ENCODE measurements at places on chromosomes 12 and 14. TPM values are rescaled to one million over a fixed set of nuclear protein-coding genes. Genes with fewer than 3 reads are reported as not detected.

Gene SDR9C7
- 0.26 TPM for total RNA-seq

Gene STAC3
- 4.8 TPM for total RNA-seq

Gene NUAK1
- 8.1 TPM for total RNA-seq

Gene LRP1
- total RNA-seq: 96.4 TPM

Gene ZNF891
- total RNA-seq: 4.2 TPM

Gene ENDOU
- 3.7 TPM for total RNA-seq

Gene KRT81
- 0.31 TPM for total RNA-seq

Gene EMP1
- total RNA-seq: 340 TPM

Gene CLEC6A
- total RNA-seq: not detected

Gene KRT78
- 29.1 TPM for total RNA-seq

Gene LMNTD1
- total RNA-seq: 1.5 TPM

- H3K36me3 ChIP-seq: peaks cover 12% of the 10 kb centered on the region
- H3K27ac ChIP-seq: peak overlapping the region; percentile 98
- peak overlapping the region; percentile 100 for H3K4me3 ChIP-seq
- H3K4me1 ChIP-seq: peaks cover 21% of the 10 kb centered on the region
- H3K27me3 ChIP-seq: peaks cover 12% of the 10 kb centered on the region
These were observed 406 bp downstream of the TMEM263 start for GRCh38 chr12:106956048-106956578.

DNA sequence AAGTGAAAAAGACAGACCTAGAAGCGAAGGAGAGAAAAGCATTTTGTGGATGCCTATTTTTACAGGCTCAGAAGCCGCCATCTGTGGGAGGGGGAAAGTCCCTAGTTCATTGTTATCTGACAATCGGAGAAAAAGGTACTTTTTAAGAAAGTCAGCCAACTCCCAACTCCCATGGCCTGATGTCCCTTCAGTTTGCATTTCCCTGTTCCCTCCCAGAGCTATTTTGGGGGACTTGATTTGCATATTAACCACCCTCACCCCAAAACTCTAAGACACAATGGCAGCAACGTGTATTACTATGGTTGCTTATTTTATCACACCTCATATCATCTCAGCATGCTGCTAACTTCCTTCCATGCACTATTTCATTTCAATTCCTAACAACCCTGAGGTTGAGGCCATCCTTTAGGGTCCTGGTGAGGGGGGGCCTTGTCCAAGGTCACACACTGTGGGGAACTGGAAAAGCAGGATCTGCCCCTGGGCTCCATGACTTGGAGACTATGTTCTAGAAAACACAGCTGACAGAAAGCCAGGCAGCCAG lies 18.7 kb downstream of the HVCN1 start:
- H3K36me3 ChIP-seq: no peaks in the 10 kb centered on the region
- H3K4me3 ChIP-seq: no peak overlapping the region
- H3K27me3 ChIP-seq: no peaks in the 10 kb centered on the region
- H3K27ac ChIP-seq: no peak overlapping the region

- no peak for DNase-seq
- H3K4me1 ChIP-seq: no peaks in the 10 kb centered on the region
- H3K36me3 ChIP-seq: no peaks in the 10 kb centered on the region
- peaks cover 12% of the 10 kb centered on the region for H3K27me3 ChIP-seq
These were observed 23.7 kb downstream of the GYS2 start for GRCh38 chr12:21580748-21581516.

DNA sequence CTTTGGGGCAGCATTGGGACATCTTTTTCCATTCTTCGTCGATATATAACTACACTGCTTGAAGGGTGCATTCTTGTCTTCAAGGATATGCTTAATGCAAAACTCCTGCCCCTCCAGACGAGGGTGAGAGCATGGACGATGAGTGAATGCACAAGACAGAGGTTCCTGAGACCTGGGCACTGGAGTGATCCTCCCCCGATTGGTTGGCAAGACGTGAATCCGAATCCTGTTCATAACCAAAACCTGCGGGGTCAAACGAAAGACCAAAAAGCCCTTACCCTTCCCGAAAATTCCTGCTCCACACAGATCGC lies 684 bp downstream of the KANSL2 start:
- no peak for DNase-seq
- peak overlapping the region; percentile 99 for H3K4me3 ChIP-seq
- peak overlapping the region; percentile 94 for H3K27ac ChIP-seq
- H3K27me3 ChIP-seq: no peaks in the 10 kb centered on the region
- H3K4me1 ChIP-seq: peaks cover 26% of the 10 kb centered on the region

- no peak overlapping the region for H3K27ac ChIP-seq
- H3K36me3 ChIP-seq: no peaks in the 10 kb centered on the region
- no peaks in the 10 kb centered on the region for H3K4me1 ChIP-seq
These were observed 89.8 kb downstream of the GRIP1 start for GRCh38 chr12:66589095-66589494.

DNA sequence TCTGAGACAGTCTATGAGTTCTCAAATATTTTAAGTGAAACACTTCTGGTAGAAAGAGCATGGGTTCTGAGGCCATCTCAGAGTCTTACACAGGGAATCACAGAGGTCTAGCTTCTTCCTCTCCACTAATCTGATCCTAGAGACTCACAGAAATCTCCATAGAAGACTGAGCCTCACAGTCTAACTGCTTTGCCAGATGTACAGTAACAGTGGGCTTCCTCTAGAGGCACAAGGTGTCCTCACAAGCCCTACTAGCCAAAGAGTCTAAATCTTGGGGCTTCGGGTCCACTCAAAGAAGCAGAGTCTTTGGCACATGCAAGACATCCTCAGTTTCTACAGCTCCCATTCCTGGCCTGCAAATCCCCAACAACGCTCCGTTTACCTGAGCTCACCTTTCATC lies 14.1 kb downstream of the OR6J1 start:
- H3K4me1 ChIP-seq: no peaks in the 10 kb centered on the region
- H3K27me3 ChIP-seq: no peaks in the 10 kb centered on the region
- no peak for DNase-seq
- no peaks in the 10 kb centered on the region for H3K36me3 ChIP-seq

- no peak for DNase-seq
- H3K27me3 ChIP-seq: no peaks in the 10 kb centered on the region
- peaks cover 13% of the 10 kb centered on the region for H3K4me1 ChIP-seq
- H3K27ac ChIP-seq: no peak overlapping the region
- no peaks in the 10 kb centered on the region for H3K36me3 ChIP-seq
These were observed 47.2 kb downstream of the NPAS3 start for GRCh38 chr14:32985866-32986265.

DNA sequence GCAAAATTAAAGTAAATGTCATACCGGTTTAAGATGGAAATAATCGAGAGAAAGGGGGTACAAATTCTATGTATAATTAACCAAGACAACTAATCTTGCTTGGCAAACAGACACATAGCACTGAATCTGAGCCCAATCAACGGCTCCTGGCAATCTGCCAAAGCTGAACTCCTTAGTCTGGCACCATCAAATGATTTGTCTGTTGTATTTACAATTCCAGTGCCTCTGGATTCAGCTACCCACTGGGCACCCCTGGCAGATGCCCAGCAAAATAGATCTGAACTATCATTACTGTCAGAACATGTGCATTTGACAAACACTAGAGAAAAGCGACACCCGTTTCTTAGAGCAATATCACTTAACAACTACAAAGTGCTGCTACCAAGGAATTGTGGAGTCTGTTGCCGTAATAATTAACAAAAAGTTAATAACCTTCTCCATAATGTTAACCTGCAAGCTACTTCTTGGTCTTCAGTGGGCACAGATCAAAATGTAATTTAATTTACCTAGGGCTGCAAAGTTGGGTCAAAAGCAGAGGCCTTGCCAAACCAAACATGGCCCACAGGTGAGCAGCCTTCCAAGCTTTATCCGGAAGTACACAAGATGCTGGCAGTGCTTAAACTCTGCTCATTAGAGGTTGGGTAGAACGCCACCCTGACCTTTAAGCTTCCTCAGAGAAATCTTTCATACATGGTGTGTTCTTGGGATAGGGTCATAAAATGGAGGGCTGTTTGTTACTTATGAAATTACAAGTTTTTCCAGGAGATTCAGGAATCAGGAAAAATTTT lies 7.6 kb downstream of the EGLN3 start:
- H3K36me3 ChIP-seq: no peaks in the 10 kb centered on the region
- H3K4me3 ChIP-seq: no peak overlapping the region
- H3K27ac ChIP-seq: no peak overlapping the region
- no peak for DNase-seq
- H3K27me3 ChIP-seq: peaks cover 12% of the 10 kb centered on the region
- peaks cover 36% of the 10 kb centered on the region for H3K4me1 ChIP-seq

DNA sequence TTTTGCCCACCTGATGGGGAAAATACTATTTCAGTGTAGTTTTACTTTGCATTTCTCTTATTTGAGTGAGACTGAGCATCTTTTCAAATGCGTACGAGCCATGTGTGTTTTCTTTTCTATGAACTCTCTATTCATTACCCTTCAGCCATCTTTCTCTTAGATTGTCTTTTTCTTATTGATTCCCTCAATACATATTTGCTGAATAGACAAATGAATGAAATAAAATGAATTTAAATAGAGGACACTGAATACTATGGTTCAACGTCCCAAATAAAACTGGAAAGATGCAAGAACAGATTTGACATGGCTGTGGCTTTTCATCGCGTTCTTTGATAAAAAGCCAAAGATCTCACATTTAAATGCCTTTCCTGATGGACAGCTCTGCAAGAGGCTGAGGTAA lies 34.6 kb upstream of the RPH3A start:
- H3K36me3 ChIP-seq: no peaks in the 10 kb centered on the region
- peaks cover 40% of the 10 kb centered on the region for H3K27me3 ChIP-seq
- H3K4me3 ChIP-seq: no peak overlapping the region
- no peak for DNase-seq

GRCh38 chr12:123897221-123897620 lies 75.4 kb downstream of the CCDC92 start:
- no peaks in the 10 kb centered on the region for H3K36me3 ChIP-seq
- H3K4me3 ChIP-seq: no peak overlapping the region
- H3K27me3 ChIP-seq: peaks cover 5% of the 10 kb centered on the region

DNA sequence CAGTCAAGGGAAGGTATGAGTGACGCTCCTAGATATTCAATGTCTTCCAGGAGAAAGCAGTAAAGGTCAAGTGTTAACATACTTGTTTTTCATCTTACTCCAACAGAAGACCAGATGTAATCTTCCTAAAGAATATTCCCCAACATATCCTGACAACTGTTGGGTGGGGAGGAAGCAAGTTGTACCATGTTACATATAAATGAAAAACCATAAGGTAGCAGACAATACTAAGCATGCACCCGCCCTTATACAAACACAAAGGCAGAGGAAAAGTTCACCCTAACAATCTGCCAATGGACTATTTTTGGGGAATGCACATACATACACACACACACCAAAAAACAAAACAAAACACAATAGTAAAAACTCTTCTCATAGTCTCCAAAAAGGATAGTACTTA lies 90.2 kb upstream of the FERMT2 start:
- peaks cover 20% of the 10 kb centered on the region for H3K36me3 ChIP-seq
- H3K4me3 ChIP-seq: no peak overlapping the region
- H3K27ac ChIP-seq: no peak overlapping the region
- no peaks in the 10 kb centered on the region for H3K4me1 ChIP-seq
- no peaks in the 10 kb centered on the region for H3K27me3 ChIP-seq

GRCh38 chr14:61525293-61526011 lies 169.9 kb upstream of the HIF1A start:
- H3K27me3 ChIP-seq: no peaks in the 10 kb centered on the region
- H3K4me3 ChIP-seq: peak overlapping the region; percentile 31
- peaks cover 49% of the 10 kb centered on the region for H3K4me1 ChIP-seq
- peak overlapping the region; percentile 94 for H3K27ac ChIP-seq

DNA sequence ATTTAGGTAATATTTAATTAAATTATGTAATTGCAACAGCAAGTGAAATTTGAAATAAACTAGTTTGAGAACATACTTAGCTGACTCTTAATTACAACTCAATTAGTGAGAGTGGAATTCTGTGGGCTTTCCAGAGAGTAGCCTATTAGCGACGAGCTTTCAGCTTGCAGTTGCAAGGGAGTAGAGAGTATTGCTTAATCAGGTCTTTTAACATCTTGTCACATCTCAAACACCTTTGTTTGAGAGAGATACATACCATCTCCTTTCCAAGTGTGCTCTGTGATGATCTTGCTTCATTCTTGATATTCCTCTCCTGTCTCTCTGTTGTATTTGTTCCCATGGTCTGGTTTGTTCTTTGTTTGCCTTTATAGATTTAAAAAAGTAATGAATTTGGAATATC lies 7.7 kb downstream of the PPP4R4 start:
- H3K27ac ChIP-seq: no peak overlapping the region
- no peak overlapping the region for H3K4me3 ChIP-seq
- H3K4me1 ChIP-seq: no peaks in the 10 kb centered on the region
- H3K36me3 ChIP-seq: no peaks in the 10 kb centered on the region
- H3K27me3 ChIP-seq: peaks cover 50% of the 10 kb centered on the region

- H3K4me1 ChIP-seq: no peaks in the 10 kb centered on the region
- peaks cover 3% of the 10 kb centered on the region for H3K27me3 ChIP-seq
- no peak overlapping the region for H3K4me3 ChIP-seq
- H3K36me3 ChIP-seq: no peaks in the 10 kb centered on the region
- no peak for DNase-seq
- H3K27ac ChIP-seq: no peak overlapping the region
These were observed 168.1 kb upstream of the DAAM1 start for GRCh38 chr14:59020382-59020781.

DNA sequence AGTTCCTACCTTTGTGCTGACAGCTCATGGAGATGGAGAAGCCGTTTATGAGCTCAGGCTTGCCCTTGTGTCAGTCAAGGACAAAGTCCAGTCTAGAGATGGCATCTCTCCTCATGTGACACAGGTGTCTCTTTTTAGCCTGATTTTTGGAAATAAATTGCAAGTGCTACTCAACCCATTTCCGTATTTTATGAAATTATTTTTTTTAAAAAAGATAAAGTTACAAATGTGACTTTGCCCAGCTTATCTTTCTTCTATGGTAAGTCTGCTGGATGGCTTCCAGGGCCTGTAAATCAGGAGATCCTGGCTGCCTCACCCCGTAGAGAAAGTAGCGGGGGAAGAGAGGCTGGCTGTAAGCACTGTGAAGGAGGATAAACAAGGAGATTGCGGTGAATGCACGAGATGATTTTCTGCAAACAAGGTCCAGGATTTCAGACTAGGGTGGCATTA lies 169.7 kb downstream of the MYRFL start:
- H3K36me3 ChIP-seq: no peaks in the 10 kb centered on the region
- DNase-seq: no peak
- no peak overlapping the region for H3K4me3 ChIP-seq
- peaks cover 7% of the 10 kb centered on the region for H3K4me1 ChIP-seq

GRCh38 chr14:31223331-31223730 lies 15.7 kb upstream of the HECTD1 start:
- no peaks in the 10 kb centered on the region for H3K4me1 ChIP-seq
- H3K36me3 ChIP-seq: no peaks in the 10 kb centered on the region
- H3K4me3 ChIP-seq: no peak overlapping the region
- no peak for DNase-seq
- no peaks in the 10 kb centered on the region for H3K27me3 ChIP-seq

DNA sequence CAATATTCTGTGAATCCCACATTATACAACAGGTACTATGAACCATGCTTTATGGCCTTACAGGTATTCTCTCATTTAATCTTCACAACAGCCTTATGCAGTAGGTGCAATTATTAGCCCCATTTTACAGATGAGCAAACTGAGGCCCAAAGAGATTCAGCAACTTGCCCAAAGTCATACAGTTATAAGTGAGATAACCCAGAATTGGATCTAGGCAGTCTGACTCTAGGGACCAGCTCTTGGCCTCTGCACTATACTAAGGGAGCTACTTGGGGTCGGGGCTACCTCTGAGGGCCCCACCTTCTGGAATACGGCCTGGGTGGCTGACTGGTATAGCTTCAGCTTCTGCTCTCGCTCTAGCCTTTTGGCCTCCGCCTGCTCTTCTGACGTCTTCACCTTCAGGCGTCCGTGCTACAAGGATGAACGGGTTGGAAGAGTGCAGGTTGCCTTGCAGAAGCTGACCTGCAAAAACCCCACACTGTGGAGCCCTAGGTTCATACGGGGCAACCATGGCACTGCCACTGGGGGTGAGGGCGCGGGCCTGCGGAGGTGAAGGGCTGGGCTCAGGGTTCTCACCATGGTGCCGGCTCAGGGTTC lies 762 bp downstream of the RABGGTA start:
- DNase-seq: no peak
- H3K27me3 ChIP-seq: no peaks in the 10 kb centered on the region
- H3K4me1 ChIP-seq: peaks cover 12% of the 10 kb centered on the region
- peaks cover 4% of the 10 kb centered on the region for H3K36me3 ChIP-seq
- peak overlapping the region; percentile 94 for H3K4me3 ChIP-seq
- peak overlapping the region; percentile 79 for H3K27ac ChIP-seq
